Fibroblast of the aortic adventitia (primary cell): ENCODE measurements at places on chromosomes 7 and 10.
A peak's percentile ranks its signal among the peaks of the same experiment; 100 is the strongest.

- DNase-seq: peak; percentile 93
Measured at GRCh38 chr7:103637094-103637493, 191.1 kb upstream of the SLC26A5 start.

- DNase-seq: no peak
Measured at GRCh38 chr7:149791-150636, 42.4 kb upstream of the FAM20C start.

DNA sequence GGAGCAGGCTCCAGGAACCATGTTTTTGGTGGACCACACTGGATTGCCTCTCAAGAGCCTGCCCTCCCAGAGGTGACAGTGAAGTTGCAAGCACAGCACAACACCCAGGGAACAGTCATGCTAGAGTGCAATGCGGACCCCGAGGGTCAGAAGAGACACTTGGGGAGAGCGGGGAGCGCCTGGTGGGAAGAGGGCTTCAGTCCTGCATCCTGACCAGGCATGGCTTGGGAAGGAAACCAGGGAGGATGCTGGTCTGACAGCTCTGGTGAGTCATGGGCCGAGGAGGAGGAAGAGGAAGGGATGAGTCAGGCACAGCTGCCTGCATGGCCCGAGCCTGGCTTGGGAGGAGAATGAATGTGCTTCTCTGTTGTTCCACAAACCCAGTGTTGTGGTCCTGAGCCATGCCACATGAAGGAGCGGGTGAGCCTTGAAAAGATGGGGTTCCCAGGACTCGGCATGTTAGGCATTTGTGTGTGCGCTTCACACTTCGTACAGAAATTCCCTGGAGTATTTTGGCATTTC lies 29.5 kb upstream of the ANKRD2 start:
- peak; percentile 92 for DNase-seq

DNA sequence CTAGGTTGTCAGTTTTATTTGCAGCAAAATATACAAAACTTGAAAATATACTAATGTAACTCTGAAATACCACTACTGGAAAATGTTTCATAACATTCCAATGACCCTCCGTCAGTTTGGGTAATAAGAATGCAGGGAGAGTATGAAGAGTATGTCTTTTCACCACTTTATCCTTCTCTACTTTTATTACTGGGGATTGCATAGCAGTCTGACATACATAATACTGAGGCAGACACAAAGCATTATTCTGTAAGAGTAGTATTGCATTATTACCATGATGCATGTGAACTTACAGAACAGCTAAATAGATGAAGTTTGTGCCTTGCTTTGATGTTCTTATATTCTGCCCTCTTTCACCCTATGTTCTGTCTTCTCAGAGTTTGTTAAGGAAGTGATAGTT lies 151.8 kb upstream of the TPK1 start:
- no peak for DNase-seq

DNA sequence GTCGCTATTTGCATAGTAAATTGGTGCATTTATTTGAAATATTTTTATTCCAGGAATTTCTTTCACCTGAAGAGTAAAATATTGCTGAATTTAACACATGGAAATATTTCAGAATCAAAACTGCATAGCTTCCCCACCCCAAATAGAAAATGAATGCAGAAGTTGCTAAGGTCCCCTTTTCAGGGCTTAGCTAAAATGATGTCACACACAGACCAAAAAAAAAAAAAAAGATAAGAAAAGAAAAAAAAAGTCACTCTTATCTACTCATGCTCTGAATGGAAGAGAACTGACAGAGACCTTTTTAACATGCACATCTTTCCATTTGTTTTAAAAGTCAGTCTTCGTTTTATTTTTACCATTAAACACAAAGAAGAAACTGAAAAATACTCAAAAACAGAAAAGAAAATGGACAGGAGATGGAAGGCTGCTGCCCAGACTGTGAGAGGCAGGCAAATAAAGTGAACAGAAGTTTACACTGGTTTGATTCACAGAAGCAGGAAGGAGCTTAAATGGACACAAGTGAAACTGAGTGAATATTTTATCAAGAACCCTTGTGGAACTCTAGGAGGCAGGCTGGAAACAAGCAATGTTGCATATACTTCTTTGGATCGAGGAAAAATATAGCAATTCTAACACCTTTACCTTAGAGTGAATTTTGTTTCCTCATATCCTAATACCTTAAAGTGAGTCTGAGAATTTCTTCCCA lies 32.0 kb downstream of the PSMC2 start:
- DNase-seq: no peak
